T-helper 1 cell (primary cell): ENCODE measurements at places on chromosomes 5 and 9.

GRCh38 chr9:35798658-35799374, 7.4 kb downstream of the NPR2 start:
- no peak for DNase-seq

- no peak for DNase-seq
These were observed 25.2 kb downstream of the EMB start for GRCh38 chr5:50415912-50416311.

DNA sequence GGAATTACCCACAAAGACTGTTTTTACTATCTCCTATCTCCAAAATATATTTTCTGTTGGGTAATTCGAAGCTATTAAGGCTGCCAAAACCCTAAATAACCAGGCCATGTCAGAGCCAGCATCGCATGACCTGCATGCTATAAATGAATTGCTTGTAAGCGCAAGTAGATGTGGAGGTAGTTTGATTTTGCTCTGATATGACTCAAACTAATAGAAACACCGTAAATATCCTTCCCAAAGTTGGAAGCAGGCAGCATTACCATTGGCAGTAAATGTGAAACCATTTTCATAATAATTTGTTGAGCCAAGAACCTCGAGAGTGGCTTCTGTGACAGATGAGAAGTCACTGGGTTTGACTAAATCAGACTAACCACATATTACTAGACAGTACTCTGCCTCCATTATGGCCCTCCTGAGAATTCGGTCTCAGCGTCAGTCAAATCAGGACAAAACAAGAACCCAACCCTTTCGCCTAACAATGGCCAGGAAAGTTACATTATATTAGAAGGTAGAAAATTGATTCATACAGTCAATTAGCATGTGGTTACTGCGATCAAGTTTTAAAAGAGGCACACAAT, 289.8 kb downstream of the SPOCK1 start:
- no peak for DNase-seq

- DNase-seq: no peak
These were observed 2.4 kb downstream of the TOR4A start for GRCh38 chr9:137279741-137280473.

GRCh38 chr9:81082221-81082620, 607.1 kb downstream of the TLE1 start:
- no peak for DNase-seq

DNA sequence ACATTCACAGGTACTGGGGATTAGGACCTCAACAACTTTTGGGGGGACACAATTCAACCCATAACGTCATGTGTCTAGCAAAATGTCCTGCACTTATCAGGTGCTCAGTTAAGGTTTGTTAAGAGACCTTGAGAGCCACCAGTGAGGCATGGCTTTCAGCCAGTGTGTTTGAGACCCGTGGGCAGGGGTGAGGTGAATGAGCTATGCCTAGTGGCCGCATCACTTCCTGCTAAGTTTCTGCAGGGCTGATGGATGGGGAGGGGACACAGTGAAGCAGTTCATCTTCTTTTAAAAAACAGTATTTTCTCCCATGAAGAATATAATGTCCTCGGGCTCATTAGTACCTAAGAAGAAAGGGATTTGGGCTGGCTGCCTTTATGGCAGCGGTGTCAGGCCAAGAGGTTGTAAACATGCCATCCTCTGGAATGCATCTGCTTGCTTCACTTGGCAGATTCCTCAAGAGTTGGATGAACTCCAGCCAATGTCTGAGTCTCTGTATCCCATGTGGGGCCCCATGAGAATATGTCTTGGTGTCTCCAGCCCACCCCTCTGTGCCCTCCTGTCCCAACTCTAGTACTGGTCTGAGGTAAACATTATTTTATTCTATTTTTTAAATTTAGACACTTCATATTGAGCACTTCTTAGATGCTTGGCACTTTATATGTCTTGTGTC, 282.2 kb downstream of the CWC27 start:
- no peak for DNase-seq
